ENCODE measurements at places on chromosomes 12 and 14. TPM values are rescaled to one million over a fixed set of nuclear protein-coding genes. Genes with fewer than 3 reads are reported as not detected.

ENDOU gene
- 0.21 TPM for polyA plus RNA-seq

OTOGL gene
- polyA plus RNA-seq, result not detected

SLC17A8 gene
- not detected for polyA plus RNA-seq

SLC2A14 gene
- 0.03 TPM for polyA plus RNA-seq

COCH gene
- polyA plus RNA-seq, result 0.02 TPM

FAM181A gene
- polyA plus RNA-seq, result not detected

EXOC3L4 gene
- polyA plus RNA-seq, result not detected

IFNG gene
- not detected for polyA plus RNA-seq

NANOG gene
- polyA plus RNA-seq, result not detected

TPH2 gene
- polyA plus RNA-seq, result not detected
